ENCODE measurements at places on chromosomes 7 and 10.

- no peak for DNase-seq
Observed at GRCh38 chr10:131419797-131420196, 108.3 kb upstream of the TCERG1L start.

DNA sequence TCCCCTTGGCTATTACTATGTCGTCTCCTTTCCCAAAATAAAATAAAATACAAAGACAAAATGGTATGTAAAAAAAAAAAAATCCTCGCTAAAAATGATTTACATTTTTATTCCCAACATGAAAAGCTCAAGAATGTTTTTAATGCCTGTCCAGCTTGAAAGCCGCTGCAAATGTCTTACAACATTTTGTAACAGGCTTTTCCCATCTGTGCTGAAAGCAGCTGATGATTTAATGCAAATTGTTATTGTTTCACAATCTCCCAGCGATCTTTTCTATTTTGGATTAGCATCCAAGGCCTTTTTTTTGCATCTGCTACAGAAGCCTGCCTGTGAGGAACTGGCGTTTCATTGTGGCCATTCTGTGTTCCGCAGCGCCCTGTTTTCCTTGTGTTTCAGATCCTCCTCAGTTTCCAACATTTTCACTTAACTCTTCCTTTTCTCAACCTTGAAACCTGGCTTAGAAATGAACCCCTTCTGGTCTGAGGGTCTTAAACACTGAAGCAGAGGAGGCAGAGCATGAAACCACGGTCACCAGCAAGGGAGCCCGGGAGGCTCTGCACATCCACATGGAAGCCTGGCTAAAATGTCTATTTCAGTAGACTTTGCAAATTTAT is 712.1 kb downstream of the PARD3 start:
- DNase-seq = no peak

GRCh38 chr10:124131172-124131571 is 37.8 kb upstream of the CHST15 start:
- DNase-seq = no peak

- peak; percentile 57 for DNase-seq
Observed at GRCh38 chr7:19587291-19587690, 121.5 kb downstream of the POLR1F start.

DNA sequence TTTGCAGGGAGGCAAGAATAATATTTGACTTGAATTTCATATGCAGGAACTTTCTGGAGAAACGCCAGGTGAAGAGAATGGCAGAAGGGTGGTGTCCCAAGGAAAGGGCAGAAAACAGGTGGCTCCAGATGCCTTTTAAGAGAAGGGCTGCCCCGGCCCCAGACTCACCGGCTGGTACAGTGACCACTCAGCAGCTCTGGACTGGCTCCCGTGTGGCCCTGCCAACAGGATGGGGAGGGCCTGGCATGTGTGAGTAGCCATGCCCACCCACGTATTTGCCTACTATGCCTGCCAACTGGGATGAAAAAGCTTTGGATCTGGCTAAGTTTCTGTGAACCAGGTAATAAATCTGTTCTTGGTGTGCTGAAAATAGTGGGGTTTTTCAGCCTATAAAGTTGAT is 159.5 kb downstream of the PRKAG2 start:
- DNase-seq = no peak

DNA sequence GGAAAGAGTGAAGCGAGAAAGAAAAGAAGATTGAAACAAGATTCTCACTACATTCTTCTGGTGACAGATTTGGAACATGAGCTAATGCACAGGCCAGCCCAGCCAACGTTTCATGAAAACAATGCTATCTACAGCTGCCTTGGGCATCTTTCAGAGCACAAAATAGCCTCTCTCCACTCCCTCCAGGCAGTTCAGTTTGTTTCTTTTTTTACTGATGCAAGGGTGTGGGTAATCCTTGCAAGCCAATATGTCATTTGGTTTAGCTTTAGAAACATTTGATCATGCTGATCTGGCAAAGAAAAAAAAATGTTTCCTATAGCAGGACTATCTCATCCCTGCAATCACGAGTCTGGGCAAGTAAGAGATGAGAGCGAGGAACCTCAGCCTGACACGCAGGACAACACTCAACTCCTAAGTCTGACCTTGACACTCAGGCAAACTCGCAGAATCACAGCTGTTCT is 35.9 kb downstream of the SVIL start:
- DNase-seq = no peak

Measured in mesendoderm (in vitro differentiated cells).